ENCODE measurements at places on chromosomes 16 and 17.

GRCh38 chr16:67199808-67200198, 872 bp downstream of the ELMO3 start:
- no peak for DNase-seq

- DNase-seq, result no peak
Observed at GRCh38 chr17:49890077-49890821, 42.4 kb upstream of the TAC4 start.

- no peak for DNase-seq
Observed at GRCh38 chr17:5877948-5878347, 192.2 kb upstream of the WSCD1 start.

DNA sequence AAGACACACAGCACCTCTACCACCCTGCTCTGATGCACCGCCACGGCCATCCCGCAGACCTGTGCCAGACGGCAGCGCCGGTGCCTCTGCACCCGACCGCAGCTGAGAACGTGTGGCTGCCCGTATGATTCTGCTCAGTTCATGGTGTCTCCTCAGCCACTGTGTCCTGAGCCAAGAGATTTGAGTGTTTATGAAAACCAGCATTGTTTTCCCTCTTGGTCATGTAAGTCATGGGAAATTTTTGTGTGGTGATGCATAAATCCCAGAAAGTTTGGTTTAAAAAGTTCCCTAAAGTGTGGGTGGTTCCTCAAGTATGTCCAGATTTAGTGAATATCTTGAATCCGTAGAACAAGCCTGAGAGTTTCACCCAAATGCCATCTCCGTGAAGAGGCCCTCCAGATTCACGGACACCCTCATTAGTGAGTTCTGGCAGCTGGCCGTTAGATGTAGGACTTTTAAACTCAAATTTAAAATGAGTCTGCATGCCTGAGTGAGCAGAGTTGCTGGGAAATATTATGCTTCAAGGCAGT, 57.6 kb downstream of the CDRT4 start:
- no peak for DNase-seq

DNA sequence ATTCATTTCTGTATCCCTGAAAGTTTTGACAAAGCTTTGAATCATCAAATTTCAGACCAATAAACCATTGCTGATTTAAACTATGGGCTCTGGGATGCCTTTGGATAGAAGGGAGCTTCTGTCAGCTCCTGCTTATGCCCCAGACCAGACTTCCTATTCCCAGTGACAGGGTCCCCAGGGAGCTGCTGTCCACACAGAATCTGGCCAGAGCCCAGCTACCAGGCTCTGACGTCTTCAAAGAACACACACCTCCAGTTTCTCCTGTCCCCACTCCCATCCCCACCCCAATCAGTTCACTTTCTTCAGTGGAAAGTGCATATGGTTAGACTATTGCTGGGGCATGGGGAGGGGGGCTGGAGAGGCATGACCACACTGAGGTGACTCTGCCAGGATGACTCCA, 51.6 kb upstream of the SREBF1 start:
- no peak for DNase-seq

DNA sequence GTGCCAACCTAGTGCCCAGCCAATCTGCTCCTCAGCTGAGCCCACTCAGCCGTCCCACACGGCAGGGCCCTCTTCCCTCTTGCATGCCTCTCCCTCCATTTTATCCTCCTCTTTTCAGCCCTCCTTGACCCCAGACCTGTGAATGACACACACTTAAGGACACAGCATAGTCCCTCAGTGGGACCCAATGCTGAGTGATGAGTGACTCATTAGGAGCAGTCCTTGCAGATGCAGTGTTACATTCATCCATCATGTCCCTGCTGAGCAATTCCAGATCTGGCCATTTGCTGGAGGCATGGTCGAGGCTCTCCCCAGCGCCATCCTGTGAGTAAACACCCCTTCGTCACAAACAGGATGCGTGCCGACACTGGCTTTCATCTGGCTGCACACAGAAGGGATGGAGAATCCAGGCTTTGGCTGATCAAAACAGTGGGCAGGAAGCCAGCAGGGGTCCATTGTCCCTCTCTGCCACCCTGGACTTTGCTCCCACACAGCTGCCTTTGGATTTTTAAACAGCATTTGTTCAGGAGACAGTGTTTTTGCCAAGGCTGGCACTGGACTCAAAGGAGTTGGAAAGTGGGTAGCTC, 122.6 kb downstream of the AXIN2 start:
- DNase-seq, result no peak

GRCh38 chr16:49884033-49885015, 28.4 kb upstream of the ZNF423 start:
- no peak for DNase-seq

GRCh38 chr16:85733839-85734170, 17.1 kb downstream of the C16orf74 start:
- DNase-seq, result no peak

- no peak for DNase-seq
Observed at GRCh38 chr17:15121426-15121825, 143.7 kb downstream of the PMP22 start.

DNA sequence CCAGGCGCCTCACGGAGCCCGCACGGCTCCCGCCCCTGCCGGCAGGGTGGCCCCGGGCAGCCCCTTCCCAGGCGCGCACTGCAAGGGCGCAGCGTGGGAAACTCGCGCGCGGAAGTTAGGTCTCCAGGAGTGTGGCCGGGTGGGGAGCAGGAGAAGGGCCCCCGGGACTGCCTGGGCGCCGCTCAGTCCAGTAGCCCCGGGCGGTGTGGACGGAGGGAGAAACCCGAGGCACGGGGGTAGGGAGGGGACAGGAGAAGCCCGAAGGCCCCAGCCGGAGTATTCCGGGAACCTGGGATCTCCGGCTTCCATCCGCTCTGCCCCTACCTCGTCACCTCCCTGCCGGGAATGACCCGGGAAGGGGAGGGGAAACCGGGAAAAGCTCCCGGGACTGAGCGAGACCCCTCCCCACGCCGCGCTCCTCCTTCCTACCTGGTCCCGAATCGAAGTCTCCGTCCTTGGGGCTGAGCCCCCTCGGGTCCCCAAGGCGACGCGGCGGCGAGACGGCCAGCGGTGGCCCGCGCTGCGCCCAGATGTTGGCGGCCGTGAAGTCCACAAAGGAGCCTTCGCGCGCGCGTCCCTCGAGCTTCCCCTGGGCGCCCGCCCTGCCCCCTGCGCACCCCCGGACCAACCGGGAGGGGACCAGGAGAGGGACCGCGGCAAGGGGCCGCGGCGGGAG, 418 bp downstream of the SOCS3 start:
- DNase-seq, result no peak

DNA sequence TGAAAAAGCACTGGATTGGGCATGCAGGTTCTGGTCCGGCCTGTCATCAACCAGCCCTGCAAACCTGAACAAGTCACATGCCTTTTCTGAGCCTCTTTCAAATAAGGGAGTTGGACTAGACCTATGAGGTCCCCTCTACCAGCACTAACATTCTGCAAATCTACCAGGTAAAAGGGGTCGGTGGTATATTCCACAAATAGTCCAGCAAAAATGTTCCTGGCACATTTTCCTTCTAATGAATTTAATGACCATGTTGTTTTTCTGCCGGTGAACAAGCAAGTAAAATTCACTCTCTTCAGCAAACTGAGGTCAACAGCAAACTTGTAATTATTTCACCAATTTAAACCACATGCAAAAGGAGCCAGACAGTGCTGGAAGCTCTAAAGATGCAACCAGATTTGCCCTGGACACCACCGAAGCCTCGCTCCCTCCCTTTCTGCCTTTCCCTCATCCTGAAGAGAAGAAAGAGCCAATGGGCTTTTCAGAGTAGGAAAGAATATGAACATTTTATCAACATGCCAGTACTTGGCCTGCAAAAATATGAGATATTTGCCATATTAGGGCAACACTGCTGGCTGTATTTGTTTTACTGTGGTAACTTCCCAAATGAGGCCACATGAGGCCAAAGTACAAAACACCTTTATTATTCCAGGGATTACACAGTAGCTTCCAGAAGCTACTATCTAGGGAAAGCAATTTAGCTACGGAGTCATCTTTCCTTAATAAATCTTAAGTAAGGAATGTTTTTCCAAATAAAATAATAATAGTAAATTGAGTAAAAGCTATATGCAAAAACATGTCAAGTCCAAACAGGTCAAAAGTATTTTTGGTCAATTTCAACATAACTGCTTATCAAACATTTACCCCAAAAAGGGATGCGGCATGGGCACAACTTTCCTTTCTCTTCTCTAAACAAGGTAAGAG, 45.0 kb downstream of the USP31 start:
- no peak for DNase-seq

GRCh38 chr16:6356911-6357310, 975.7 kb upstream of the RBFOX1 start:
- DNase-seq, result no peak

DNA sequence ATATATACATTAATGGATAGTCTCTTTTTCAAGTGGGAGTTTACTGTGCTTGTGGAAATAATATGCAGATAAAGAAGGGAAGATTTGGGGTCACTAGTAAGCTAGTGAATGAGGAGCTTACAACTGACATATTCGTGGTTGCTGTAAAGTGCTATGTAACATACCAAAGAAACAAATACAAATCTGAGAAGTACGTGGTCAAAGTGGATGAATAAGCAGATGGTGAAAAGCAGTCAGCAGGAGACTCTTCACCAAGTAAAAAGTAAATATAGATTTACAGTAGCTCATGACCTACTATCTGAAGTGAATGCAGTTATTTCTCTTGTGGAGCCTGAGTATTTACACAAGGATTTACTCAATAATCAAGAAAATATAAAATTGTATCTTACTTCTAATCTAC, 136.6 kb upstream of the ELAC2 start:
- no peak for DNase-seq

DNA sequence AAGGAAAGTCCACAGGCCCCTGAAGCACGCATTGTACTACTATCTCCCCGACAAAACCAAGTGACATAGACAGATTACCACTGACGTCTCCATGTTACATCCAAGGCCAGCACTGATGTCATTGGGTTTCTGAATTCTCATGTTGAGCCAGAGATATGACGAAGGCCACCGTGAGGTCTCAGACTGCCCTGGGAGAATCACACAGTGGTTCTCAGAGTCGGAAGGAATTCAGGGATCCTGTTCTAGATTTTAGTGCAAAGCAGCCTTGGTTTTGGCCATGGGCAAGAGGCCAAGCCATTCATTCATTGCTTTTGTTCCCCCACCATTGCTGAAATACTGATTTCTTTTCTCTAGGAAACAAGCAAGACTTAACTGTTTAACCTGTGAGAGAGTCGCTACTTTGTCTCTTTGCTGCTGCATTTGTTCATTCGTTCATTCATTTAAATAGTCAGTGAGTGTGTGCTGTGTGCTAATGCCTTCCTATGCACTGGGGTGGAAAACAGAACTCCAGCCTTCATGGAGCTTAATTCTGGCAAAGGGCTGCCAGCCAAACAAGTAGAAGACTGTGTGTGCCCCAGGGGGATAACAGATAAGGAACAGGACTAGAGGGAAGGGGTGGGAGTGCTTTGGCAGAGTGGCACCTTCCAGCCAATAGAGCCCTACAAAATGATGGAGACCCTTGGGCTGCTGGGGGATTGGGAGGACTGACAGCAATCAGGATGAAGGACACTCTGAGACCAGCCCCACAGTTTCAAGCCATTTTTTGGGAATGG, 222.3 kb downstream of the MSI2 start:
- no peak for DNase-seq

DNA sequence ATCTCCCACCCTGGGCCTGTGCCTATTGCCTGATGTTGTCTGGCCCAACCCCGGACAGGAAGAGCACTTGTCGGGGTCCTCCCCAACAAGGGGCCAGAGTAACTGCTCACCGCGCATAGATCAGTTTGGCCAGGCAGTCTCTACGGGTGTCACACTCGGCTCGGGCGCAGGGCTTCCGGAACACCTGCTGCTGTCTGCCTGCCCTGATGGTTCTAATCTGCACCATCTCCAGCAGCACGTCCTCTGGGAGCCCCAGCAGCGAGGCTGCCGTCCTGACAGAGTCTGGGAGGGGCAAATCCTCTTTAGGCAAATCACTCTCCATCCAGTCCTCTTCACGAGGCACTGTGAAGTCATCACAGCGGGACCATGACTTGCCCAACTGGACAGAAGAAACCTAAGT, 24.0 kb downstream of the MYO19 start:
- DNase-seq, result no peak

DNA sequence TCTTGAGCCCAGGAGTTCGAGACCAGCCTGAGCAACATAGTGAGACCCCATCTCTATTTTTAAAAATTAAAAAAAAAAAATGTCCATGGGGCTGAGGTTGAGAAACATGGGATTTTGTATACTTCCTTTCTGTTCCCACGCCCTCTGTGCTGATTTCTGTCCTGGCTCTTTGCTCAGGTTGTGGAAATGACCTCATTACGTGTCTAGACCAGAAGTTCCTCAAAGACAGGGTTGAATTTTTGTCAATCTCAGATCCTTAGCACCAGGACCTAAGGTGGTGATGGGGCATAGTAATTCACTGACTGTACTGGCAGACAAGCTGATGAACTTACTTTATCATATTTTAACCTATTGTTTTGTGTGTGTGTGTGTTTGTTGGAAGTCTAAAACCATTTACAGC, 11.2 kb upstream of the HNF1B start:
- DNase-seq, result no peak

DNA sequence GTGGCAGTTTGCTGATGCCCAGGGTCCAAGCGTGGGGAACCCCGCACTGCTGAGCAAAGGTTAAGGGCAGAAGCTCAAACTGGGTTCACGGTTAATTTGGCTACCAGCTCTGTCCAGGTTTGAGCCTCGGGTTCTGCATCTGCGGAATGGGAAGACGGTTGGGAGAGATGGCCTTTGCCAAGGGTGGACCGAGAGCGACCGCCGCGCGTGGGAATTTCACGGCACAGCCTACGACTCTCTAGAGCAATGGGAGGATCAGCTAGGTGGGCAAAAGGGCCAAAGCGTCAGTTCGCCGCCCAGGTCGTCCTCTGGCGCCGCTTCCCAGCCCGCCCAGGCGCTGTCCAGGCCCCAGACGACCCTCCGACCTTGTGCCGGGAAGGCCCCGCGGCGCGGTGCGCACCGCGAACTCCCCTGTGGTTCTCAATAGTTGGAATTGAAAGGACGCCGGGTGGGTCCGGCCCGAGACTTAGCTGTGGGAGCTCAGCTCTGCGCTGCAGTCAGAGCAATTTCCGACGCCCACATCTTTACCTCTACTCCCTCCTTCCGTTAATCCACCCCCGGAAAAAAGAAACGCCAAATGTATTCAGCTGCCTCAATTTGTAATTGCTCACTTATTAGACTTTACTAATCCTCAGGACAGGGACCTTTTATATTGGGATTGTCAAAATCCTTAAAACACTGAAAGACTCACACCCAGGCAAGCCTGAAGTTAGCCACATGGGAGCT, 2.5 kb upstream of the HS3ST3B1 start:
- no peak for DNase-seq

GRCh38 chr16:89581861-89582563, 6.5 kb downstream of the CPNE7 start:
- DNase-seq, result no peak

GRCh38 chr17:2102931-2103809, 48.3 kb downstream of the HIC1 start:
- DNase-seq, result no peak

DNA sequence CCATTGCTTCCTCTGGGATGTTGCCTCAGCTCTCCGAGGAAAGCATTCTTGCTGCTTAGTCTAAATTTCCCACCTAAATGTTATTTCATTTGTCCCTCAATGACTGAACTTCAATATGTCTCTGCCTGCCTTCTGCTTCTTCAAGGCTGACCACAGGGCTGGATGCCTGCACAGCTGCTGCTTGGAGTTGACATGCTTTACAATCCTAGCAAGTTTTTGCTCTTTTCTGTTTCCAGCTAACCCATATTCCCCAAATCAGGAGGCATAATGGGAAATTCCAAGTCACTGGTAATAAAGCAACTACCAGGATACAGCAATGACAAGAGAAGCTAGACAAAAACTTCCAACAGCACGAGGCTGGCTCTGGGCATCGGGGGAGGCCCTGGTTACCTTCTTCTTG, 48.9 kb downstream of the GTF3C1 start:
- DNase-seq, result no peak

Measured in stimulated activated CD8-positive, alpha-beta memory T cell treated with anti-CD3 and anti-CD28 coated beads, Interleukin-4, amount 100 ng/mL, for 1 hour (primary cell).